Activated CD4-positive, alpha-beta T cell treated with anti-CD3 and anti-CD28 coated beads, Interleukin-2, amount 10 ng/mL, durations not matched to agents 24 days and 14 days (primary cell): ENCODE measurements at places on chromosomes 3 and 15. TPM values are rescaled to one million over a fixed set of nuclear protein-coding genes. Genes with fewer than 3 reads are reported as not detected.

CALML4 gene
- total RNA-seq, result 14.6 and 16.5 TPM in 2 replicates

ATP13A5 gene
- not detected in 2 replicates for total RNA-seq

ALCAM gene
- total RNA-seq, result 26.3 and 26.5 TPM in 2 replicates

ABI3BP gene
- total RNA-seq, result not detected in 2 replicates

GRCh38 chr15:47477341-47477740 is 240.0 kb upstream of the SEMA6D start:
- H3K36me3 ChIP-seq, result no peaks in the 10 kb centered on the region
- no peaks in the 10 kb centered on the region for H3K4me1 ChIP-seq
- H3K27ac ChIP-seq, result no peak overlapping the region
- no peaks in the 10 kb centered on the region for H3K27me3 ChIP-seq
